SW 1271 (cell line): ENCODE measurements at places on chromosomes 16 and 17.

DNA sequence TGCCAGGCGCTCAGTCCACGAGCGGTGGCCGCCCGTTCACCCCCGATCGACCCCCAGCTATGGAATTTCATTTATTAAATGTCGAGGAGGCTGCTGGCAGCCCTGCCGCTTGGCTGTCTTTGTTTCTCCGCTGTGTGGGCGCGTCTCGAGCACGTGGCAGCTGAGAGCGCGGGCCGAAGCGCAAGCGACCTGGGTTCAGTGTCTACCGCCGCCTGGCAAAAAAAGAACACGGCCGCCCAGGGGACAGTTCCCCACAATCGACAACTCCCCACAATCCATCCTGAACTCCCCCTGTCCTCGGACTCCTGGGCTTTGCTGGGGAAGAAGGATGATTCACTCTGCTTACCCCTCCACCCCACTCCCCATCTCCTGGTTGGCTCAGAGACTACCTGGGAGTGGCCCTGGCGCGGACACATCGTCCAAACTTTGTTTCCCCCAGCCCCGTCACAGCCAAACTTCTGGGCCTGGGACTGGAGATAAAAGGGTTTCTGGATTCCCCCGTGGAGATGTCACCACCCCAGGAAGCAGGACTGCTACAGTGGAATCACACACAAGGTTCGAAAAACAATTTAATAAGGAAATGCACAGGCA, 1.7 kb upstream of the ANKRD13B start:
- no peak for DNase-seq

- peak; percentile 18 for DNase-seq
Observed at GRCh38 chr17:3688027-3688553, 7.9 kb downstream of the P2RX5 start.

DNA sequence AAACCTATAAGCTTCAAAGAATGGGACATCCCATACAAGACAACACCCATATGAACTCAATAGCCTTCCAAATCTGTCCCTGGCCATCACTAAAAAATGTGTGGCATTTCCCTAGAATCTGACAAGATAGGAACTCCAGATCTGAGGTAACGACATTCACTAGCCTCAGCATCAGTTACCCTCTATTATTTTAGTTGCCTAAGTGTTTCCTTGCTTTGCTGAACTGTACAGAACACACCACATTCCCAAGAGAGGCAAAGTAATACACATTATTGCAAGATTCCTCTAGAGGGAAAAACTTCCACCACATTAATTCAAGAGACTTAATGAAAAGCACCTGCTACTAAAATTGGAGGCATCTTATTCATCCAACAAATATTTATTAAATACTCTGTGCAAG, 5.0 kb downstream of the LSM12 start:
- no peak for DNase-seq

GRCh38 chr17:50060951-50061712, 5.2 kb downstream of the ITGA3 start:
- DNase-seq = peak; percentile 52

DNA sequence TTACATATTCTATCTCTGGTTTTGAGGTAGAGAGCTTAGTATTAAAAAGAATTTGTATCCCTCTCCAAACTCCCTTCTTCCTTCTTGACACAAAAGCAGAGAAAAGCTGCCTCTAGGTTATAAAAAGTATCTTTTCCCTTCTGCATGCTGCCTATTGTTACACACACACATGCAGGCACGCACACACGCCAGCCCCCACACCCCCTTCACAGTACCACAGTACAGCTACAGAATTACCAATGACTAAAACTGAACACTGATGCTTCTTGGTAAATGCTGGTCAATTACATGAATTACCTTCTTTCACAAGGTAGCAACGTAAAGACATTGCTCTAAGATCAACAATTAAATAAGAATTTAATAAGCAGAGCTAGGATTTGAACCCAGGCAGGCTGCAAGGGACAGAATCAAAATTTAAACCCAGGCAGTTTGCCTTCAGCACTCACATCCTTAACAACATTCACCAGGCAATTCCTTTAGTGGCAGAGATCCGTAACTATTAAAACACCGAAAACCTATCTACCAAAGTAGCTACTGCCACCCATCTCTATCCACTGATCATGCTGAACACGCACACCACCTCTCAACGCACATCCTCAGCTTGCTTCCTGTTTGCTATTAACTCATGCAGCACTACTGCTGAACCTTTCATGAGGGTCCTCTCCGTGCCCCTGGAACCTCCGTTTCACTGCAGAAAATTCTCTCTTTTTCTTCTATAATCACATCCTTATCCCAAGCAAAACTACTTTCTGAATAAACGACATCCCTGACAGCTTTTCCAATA, 37.8 kb downstream of the YWHAE start:
- no peak for DNase-seq

GRCh38 chr16:4116325-4117249, at the start of gene ADCY9:
Gene ADCY9 (minus strand): TSS chr16:4116442. CDS start chr16:4115442, 1,000 bp downstream.
- peak; percentile 21 for DNase-seq

DNA sequence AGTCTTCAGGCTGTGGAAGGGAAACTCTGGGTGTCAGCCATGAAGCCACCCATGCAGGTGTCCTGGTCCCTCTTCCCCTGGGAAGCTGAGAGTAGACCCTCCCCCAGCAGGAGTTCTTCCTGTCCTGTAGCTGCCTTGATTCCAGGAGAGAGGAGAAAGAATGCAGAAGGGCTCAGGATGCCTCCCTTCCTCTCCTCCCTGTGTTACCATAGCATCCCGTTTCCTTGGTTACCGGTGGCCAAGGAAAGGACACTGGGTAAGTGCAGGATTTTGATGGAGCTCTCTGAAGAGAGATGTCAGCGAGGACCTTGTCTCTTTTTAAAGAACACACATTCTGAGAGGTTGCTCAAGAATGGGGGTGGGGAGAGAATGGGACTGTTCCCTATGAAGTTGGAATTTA, 304.1 kb upstream of the N4BP1 start:
- DNase-seq = no peak
